ENCODE measurements at places on chromosomes 4 and X.

DNA sequence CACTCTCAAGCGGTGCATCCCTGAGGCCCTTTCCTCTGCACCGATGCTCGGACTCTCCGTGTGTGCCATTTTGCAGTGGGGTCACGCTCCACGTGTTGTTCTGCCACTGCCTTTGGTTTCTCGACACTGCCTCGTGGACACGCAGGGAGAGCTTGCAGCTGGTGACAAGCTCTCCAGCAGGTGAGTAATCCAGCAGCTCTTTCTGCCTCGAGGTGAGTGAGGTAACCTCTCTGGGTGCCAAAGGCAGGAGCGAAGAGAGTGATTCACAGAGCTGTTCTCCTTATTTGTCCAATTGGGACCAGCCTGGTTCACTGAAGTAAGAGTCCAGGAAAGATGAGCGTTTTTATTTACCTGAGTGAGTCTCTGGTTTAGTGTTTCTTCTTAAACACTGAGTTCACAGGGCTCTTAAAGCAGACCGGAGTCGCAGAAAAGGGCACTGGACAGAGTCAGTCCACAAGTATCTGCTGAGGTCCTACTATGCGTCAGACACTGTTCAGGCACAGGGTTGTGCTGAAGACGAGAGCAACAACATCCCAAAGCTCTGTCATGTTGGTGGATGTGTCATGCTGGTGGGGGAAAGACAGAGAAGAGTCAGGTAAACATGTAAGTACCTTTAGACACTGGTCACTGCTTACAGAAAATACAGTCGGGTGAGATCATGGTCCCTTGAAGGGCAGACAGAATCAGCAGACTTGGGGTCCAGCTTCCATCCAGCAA is 61.8 kb downstream of the FHDC1 start:
- peak; percentile 92 for DNase-seq

DNA sequence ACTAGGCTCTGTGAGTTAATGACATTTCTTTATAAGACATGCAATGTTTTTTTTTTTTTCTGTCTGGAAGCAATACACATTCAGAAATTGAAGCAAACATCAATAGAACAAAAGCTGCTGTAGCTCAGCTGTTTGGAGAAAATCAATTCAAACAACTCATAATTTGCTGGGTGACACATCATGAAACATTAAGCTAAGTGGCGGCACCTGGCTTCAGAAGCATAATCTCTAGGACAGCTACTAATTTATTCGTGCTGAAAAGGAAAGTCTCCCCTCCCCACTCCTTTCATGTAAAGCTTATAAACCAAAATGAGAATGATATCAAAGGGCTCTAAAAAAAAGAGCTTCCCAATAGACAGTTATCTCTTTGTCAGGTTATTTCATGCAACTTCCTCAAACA is 73.9 kb downstream of the LUZP4 start:
- DNase-seq: no peak

- DNase-seq: no peak
Measured at GRCh38 chrX:68372665-68373064, 60.6 kb downstream of the OPHN1 start.

GRCh38 chr4:4554234-4554633 is 12.4 kb upstream of the STX18 start:
- no peak for DNase-seq

- DNase-seq: no peak
Measured at GRCh38 chr4:79651456-79651855, 243.4 kb upstream of the GK2 start.

DNA sequence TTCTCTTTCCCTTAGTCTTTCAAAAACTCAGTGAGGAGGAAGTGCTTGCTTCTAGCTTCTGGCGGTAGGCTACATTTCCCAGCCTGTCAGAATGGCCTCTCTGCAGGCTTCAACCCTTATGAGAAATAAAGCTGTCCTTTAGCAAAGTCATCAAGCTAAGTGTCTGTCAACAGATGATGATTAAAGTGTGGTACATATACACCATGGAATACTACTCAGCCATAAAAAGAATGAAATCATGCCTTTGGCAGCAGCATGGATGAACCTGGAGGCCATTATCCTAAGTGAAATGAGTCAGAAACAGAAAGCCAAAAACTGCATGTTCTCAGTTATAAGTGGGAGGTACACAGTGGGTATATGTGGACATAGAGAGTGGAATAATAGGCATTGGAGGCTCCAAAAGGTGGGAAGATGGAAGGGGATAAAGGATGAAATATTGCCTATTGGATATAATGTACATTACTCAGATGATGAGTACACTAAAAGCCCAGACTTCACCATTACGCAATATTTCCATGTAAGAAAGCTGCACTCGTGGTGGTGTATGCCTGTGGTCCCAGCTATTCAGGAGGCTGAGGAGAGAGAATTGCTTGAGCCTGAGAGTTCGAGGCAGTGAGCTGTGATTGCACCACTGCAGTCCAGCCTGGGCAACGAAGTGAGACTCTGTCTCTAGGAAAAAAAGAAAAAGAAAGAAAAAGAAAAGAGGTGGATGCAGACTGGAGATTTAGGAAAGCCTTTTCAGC is 7.9 kb downstream of the TRIM2 start:
- DNase-seq: no peak

DNA sequence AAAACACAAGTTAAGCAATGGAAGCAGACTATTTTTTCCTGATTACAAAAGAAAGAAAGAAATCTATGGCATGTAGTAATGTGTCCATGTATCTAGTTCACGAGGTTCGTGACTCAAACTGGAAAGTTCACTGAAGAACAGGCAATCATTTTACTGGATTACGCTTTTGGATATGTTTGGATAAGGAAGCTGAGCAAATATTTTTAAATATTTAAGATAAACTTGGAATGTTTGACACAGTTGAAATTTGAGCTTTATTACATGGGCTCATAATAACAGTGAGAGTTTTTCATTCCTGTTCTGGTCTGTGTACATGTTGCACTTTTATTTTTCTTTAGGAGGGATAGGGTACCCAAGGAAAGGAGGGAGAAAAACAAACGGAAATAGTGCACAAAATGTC is 244.2 kb upstream of the GK2 start:
- DNase-seq: no peak

DNA sequence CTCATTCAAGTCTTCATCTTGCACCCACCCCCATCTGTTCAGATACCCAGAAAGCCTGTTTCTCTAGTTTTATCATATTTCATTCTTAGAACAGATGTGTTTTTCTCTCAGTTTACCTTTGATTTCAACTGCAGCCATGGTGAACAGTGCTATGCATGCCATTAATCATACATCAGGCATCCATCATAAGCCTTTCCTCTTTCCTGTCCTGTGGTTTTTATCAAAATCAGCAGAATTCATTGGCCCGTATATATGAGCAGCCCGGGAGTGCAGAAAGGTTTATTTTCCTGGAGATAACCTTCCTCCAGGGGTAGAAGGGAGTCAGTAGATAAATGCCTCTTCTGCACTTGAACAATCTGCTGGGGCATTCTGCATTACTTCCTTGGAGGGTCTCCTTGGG is 65.7 kb downstream of the IL21 start:
- DNase-seq: no peak

DNA sequence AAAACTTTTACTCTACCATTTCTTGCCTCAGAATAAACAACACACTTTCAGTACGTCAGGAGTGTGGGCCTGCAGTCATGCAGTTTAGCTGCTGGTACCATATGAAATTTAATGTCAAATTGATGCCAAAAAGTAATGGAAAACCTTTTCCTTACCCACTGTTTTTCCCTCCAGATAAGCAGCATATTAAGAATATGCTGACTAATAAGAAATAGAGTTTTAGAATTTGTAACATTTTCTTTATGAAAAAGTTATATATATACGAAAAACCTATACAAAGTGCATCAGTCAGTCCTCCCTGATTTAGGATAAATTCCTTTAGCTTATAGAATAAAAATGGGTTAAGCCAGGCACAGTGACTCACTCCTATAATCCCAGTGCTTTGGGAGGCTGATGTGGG is 206.8 kb upstream of the PPARGC1A start:
- no peak for DNase-seq

DNA sequence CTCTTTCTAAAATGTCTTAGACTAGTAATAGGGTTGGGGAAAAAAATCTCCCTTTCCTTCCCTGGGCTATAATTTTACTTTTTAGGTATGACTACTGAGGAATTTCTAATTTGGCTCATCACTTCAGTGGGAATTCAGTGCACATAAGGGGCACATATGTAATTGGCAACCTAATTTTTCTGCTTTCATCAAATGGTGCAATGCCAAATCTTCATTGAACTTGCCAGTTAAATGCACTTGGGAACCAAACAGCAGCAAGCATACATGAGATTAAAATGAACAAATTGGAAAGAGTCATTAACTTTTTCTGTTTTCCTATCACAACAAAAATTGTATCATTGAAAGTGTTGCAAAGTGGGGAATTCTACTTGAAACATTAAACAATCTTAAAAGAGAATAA is 2.9 kb upstream of the CCSER1 start:
- DNase-seq: no peak

DNA sequence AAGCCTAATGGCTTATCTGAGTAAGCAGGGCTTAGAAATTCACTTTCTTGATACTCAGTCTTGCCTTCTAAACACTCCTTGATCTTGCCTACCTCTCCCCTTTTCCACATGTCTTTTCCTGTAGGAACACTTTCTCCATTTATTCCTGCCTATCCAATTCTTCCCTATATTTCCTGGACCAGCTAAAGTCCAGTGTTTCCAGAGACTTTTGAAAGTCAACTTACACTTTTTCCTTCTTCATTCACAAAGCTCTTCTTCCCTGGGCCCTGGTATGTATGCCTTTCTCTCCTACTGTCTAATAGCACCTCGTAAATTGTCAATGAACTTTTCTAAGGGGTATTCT is 20.6 kb downstream of the VSIG4 start:
- DNase-seq: no peak

- no peak for DNase-seq
Measured at GRCh38 chrX:68912113-68912512, 83.3 kb downstream of the EFNB1 start.

- DNase-seq: no peak
Measured at GRCh38 chr4:134027931-134028330, 173.7 kb downstream of the PABPC4L start.

- DNase-seq: no peak
Measured at GRCh38 chr4:127134490-127134889, 498.3 kb upstream of the INTU start.

- DNase-seq: no peak
Measured at GRCh38 chr4:1012034-1012739, 761 bp downstream of the FGFRL1 start.

DNA sequence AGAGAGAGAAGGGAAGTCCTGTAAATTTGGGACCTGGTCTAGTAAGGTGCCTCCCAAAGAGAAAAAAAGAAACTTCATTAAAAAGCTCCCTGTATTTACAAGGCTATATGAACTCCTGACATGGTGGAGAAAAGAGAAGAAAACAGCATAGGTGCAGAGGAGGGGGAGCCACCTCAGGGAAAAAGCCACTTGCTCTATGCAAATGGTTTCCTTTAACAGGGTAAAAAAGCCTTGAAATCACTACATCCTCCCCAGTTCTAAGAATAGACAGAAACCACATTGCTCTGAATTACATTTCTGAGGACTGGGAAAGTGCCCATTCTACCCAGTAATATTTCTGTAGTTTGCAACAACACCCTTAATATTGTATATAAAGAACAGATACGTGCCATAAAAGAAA is 165.5 kb downstream of the KLF8 start:
- DNase-seq: no peak

DNA sequence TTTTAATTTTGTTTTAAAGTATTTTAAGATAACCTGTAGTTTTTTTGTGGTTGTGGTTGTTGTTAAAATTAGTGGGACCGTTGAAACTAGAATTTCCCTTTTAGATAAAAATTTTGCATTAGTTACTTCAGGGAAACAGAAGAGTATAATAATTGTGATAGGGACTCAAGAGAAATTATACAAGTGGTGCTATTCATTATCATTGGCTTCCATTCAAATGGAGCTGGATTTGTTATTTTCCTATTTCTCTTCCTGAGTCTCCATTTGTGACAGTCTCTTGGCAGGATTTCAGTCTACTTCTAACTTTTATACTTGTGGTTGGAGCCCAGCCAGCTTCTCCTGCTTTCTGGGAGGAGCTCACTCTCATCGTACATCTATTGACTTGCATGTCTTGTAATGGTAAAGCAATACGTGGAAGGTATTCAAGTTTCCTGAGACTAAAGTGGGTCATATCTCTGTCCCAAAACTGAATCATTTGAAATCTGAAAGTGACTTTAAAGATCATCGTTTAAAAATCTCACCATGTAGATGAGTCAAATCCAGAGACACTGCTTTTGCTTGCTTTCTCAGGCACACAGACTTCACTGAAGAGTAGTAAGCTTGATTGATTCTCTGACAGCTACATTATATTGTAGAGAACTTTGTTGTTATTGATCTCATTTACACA is 155.8 kb downstream of the RPA4 start:
- DNase-seq: no peak

- no peak for DNase-seq
Measured at GRCh38 chrX:110153896-110154295, 151.0 kb downstream of the TMEM164 start.

DNA sequence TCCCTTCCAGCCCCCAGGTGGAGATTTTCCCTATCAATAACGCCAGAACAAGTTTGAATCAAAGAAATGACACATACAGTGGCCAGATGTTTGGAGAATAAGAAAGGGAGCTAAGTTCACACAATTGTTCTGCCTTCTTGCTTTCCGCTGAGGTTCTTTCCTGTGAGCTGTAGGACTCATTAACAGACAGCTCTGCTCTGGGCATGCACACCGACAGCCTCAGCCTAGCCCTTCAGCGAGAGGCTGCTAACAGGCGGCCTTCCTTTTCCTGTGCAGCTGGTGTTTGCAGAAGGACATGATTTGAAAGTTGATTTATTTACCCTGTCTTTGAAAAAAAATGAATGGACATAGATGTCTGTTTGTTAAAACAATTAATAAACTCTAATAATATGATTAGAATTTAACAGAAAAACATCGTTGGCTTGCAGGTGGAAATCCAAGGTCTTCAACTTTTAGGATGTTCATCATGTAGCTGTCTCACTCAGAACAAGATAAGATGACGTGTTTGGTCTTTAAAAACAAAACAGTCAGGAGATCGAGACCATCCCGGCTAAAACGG is 183.3 kb downstream of the KDR start:
- DNase-seq: no peak

DNA sequence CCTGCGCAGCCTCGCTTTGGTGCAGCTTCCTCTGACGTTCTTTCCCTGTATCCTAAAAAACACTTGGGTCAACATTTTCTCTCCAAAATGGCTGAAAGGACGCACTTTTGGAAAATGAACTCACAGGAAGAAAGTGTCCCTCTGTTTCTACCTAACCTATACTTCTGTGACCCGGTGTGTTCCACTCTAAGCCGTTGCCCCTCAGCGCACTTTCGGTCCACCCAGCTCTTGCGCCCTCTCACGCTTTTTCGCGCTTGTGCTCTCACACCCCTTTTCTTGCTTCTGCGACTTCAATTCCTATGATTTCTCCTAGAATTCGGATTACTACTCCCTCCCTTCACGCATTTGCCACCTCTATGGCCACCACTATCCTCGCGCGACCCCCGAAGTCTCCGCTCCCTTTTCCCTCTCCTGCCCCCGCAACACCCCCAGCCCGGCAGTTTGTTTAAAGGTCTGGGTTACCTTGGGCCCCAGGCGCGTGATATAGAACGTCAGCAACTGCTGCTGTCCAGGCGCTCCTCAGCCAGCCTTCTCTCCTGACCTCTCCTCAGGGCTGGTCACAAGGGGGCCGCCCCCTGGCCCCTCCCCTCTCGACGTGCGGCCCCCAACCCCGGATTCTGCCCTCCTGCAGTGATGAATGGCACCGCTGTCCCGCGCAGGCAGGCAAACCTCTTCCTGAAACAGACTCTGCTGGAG is at the start of gene USP51:
TSS of gene USP51 (minus strand) at position 535 of the 696 bp plus-strand sequence. CDS start 909 bp downstream, outside the sequence.
- DNase-seq: no peak
